ENCODE measurements at places on chromosomes 13 and 19. TPM values are rescaled to one million over a fixed set of nuclear protein-coding genes. Genes with fewer than 3 reads are reported as not detected.

Gene MBD3L3
- not detected for total RNA-seq

Gene PEX11G
- 5.2 TPM for total RNA-seq

Gene CPAMD8
- 10.7 TPM for total RNA-seq

DNA sequence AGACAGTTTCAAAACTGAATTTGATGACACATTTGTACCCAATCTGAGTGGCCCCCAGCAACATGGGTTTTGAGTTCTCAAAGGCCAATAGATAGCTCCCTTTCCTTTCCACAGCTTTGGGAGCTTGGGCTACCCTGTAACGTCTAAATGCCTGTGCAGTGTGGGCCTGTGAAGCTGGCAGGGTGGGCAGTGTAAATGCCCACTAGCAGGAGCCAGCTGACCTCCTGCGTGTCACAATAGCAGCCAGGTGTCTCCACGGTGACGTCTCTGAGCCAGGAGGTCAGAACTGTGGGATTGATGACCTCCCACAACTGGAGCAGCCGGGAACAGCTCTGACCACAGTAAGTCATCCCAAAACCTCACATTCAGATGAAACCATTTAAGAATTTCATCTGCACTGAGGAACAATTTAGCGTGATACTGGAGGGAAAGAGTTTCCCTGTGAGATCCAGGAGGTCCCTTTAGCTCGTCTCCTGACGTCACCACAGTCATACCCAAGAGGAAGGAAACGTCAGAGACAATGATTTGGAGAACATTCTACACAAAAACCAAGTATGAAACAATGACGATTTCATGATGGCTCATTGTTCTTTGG, at the start of gene IPO5:
Gene IPO5 (plus strand): TSS at position 300 of the 595 bp plus-strand sequence. CDS start 23,022 bp downstream, outside the sequence.
- H3K4me3 ChIP-seq: no peak within 1 kb of the TSS
- H3K4me1 ChIP-seq: no peaks in the 10 kb centered on the region
- no peaks in the 10 kb centered on the region for H3K27me3 ChIP-seq
- H3K27ac ChIP-seq: no peak within 1 kb of the TSS
- DNase-seq: no peak
